ENCODE measurements at places on chromosomes 7 and 10.

DNA sequence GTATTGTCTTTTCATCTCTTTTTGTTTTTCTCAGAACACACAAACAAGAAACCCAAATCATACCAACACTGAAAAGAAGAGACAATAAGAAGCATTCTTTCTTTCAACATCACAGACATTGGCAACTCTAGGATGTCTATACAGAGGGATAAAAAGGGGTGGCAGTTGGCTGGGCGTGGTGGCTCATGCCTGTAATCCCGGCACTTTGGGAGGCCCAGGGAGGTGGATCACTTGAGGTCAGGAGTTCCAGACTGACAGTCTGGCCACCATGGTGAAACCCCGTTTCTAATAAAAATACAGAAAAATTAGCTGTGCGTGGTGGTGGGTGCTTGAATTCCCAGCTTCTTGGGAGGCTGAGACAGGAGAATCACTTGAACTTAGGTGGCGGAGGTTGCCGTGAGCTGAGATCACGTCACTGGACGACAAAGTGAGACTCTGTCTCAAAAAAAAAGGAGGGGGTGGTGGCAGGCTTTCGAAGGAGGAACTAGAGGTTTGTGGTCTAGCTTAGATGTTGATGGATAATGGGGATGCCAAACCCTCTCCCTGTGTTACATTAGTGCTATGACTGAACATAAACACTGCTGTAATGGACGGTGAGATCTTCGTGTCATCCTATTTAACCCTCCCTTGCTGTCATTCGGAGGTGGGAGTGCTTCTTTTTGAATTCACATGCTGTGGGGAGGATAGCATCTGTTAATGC, 9.4 kb downstream of the CNNM2 start:
- DNase-seq = no peak

DNA sequence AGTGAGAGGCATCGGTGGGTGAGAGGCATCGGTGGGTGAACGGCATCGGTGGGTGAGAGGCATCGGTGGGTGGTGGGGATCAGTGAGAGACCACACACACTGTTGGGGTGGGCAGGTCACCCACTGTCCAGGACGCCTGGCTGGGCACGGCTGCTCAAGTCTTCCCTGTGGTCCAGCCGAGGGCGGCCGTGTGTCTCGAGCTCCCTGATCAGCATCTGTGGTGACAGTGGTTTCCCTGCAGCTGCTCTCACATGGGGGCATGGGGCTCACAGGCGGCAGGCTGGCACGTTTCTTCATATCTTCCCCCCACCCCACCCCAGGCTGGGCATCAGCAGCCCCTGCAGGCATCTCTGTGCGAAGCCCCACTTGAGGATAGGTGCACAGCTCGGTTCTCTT, 78.2 kb downstream of the NKX6-2 start:
- DNase-seq = no peak

DNA sequence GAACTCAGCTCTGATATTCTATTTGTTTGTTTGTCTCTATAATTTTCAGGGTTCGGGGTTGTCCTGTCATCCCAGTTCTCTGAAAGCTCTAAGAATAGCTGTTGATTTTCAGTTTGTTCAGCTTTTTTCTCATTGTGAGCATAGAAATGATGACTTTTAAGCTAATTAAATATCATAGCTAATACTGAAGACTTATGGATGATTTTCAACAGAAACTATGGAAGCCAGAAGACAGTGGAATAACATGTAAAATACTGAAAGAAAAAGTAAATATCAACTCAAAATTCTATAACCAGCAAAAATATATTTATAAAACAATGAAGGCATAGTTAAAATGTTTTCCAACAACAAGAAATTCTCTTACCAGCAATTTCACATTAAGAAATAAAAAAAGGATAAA, 96.4 kb upstream of the ETV1 start:
- no peak for DNase-seq

DNA sequence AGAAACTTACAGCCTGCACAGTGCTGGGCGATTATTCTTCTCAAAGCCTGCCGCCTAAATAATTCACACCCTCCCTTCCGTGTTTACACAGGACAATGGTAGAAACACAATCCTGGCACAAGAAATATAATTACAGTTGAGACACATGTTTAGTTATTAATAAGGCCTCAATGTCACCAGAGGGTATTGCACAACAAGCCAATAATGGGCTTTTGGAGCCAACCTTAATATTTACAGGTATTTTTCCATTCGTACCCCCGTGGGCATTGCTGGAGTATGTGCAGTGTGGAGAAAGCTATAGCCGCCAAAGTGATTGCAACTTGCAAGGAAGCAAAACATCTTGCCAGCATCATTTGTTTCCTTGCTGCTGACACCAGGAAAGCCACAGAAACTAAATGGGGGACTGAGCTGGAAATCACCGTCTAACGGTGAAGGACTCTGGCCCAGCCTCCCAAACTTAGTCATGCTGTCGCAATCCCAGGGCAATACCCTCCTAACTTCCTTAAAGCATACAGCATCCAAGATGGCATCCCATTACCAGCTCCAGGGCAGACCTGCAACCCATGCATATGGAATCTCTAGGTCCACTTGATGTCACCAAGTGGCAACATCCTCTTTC, 8.6 kb downstream of the CALN1 start:
- no peak for DNase-seq

DNA sequence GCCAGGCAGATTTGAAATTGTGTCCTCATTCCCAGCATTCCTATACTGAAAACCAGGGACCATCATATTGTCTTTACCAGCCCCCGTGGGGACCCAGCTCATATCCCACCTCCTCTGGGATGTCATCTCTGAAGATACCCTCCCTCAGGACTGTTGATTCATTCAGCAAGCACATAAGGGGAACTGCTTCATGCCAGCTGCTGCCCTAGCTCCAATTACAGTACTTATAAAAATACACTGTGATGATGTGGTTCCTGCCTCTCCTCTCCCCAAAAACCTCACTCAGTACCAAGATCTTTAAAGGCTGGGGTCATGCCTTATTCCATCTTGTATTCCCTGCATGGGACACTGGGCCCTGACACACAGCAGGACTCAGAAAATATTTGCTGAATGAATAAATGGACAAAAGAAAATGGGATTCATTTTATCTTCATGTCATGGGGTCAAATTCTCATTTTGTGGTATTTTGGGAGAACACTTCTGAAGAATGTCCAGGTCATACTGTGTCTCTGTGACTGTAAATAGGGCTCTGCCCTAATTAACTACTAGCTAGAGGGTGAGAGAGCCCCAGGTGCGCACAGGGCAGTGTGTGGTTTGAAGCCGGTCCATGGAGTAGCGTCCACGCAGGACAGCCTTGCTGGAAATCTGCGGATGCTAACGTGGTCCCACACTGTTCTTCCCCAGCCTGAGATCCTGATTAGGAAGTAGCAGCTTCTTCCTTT, 29.0 kb upstream of the DAGLB start:
- DNase-seq = no peak

All from stimulated activated CD4-positive, alpha-beta T cell treated with anti-CD3 and anti-CD28 coated beads, Interleukin-15, amount 100 ng/mL, for 48 hours (primary cell).